ENCODE measurements at places on chromosomes 1 and 21.
A peak's percentile ranks its signal among the peaks of the same experiment; 100 is the strongest.

DNA sequence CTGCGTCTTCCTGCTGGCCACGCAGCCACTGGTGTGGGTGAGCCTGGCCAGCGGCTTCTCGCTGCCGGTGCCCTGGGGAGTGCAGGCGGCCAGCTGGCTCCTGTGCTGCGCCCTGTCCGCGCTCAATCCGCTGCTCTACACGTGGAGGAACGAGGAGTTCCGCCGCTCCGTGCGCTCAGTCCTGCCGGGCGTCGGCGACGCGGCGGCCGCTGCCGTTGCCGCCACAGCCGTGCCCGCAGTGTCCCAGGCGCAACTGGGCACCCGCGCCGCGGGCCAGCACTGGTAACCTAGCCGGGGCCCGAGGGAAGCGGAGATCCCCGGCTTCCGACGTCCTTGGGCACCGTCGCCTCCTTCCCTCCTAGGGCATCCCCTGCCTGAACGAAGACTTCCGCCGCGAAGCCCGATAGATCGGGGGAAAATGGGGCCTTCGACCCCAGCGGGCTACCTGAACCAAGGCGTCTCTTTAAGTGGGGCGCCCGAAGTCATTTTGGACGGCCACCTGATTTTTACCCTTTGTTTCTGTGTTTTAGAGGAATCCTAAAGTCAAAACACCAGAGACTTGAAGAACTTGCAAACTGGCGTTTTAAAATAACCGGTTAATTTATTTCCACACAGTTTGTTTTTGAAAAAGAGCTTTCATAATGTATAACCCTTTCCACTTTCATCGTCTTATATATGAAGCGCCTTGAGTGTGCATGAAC is 2.0 kb downstream of the GPR88 start:
- peak; percentile 24 for DNase-seq

GRCh38 chr1:46467183-46467504 is 22.5 kb upstream of the DMBX1 start:
- no peak for DNase-seq

- peak; percentile 69 for DNase-seq
Measured at GRCh38 chr1:41861535-41862383, 57.0 kb downstream of the HIVEP3 start.

DNA sequence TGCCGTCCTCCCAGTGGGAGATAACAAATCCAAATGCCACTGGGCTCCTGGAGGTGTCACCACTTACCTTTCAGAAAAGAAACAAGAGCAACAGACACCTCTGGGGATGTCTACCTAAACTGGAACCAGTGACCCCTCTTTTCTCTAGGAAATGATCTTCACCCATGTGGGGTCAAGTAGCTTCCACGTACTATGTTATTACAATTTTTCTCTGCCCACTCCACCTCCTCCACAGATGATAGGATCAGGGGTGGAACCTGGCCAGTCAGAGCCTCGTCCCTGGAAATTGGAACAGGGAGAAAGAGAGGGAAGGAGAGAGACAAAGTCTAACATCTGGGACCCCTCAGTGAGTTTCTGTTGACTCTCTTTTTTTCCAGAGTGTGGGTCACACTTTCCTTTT is 50.1 kb downstream of the H3-3A start:
- DNase-seq = no peak

- peak; percentile 77 for DNase-seq
Measured at GRCh38 chr1:108141621-108142020, 58.5 kb downstream of the SLC25A24 start.

Measured in fibroblast of skin of right biceps (primary cell).